MCF 10A (cell line): ENCODE measurements at places on chromosomes 1 and 21.

DNA sequence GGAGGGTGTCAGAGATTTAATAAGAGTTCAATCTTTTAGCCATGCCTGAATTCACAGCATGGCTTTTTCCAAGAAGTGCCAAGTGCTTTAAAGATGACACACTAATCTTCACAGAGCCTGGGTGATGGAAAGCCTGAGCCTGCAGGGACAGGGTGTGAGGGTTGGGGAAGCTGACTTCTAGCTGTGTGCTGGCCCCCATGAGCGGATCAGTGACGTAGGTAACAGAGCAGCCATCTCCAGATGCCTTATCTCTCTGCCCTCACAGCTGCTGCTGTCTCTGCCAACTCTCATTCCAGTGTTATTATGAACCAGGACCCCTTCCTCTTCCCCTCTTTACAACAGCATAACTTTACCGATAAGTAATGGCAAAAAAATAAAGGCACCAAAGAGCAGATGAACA lies 30.6 kb downstream of the FAM78B start:
- no peak for DNase-seq

DNA sequence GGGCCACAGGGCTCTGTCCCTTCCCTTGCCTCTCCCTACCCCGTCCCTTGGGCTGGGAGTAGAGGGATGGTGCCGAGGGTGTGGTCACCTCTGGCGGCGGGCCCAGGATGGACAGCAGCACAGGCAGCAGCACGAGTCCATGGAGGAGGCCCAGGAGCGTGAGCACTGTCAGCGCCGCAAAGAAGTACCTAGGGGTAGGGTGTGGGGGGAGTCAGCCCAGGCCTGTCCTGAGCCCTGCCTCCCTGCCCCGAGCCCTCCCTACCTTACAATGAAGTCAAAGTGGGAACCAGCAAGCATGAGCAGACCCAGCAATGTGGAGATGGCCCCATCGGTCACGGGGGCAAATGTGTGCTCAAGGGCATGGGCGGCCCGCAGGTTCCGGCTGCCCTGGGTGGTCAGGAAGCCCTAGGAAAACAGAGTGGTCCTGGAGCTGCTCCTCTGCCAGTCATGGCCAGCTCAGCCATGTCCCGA lies 14.7 kb downstream of the BTBD19 start:
- DNase-seq = no peak

DNA sequence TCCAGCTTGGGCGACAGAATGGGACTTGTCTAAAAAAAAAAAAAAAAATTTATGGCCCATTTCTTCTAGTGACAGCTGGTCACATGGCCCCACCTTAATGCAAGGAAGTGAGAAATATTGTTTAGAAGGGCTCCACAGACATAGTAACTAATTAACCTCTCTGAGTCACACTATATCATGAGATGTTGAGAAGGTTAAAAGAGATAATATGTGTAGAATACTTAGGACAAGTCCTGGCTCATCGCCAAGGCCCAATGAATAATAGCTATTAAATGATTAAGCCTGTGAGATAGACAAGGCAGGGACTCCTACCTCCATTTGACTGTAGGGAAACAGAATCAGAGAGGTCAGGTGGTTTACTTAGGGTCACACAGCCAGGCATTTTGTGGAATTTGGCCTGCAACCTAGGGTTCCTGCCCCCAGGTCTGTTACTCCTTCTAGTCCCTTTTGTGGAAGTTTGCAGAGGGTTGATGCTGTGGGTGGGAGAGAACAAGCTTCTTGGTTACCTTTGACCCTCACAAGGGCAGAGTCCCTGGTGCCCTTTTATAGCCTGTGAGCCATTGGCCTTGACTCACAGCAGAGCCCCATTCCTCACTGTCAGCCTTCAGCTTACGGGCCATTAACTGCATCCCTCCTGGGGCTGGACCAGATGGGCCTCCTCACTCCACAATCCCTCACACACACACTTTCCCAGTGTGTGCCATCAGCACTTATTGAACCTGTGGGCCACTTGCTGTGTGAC lies 48.5 kb downstream of the OPRD1 start:
- peak; percentile 28 for DNase-seq

DNA sequence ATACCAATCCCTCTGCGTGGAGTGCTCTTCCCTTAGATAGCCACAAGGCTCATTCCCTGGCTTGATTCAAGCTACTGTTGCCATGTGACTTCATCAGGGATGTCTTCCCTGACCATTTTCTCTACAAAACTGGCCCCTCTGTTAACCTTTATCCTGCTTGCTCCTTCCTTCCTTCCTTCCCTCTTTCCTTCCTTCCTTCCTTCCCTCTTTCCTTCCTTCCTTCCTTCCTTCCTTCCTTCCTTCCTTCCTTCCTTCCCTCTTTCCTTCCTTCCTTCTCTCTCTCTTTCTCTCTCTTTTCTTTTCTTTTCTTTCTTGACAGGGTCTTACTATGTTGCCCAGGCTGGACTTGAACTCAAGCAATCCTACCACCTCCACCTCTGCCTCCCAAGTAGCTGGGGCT lies 6.2 kb upstream of the RYR2 start:
- no peak for DNase-seq

DNA sequence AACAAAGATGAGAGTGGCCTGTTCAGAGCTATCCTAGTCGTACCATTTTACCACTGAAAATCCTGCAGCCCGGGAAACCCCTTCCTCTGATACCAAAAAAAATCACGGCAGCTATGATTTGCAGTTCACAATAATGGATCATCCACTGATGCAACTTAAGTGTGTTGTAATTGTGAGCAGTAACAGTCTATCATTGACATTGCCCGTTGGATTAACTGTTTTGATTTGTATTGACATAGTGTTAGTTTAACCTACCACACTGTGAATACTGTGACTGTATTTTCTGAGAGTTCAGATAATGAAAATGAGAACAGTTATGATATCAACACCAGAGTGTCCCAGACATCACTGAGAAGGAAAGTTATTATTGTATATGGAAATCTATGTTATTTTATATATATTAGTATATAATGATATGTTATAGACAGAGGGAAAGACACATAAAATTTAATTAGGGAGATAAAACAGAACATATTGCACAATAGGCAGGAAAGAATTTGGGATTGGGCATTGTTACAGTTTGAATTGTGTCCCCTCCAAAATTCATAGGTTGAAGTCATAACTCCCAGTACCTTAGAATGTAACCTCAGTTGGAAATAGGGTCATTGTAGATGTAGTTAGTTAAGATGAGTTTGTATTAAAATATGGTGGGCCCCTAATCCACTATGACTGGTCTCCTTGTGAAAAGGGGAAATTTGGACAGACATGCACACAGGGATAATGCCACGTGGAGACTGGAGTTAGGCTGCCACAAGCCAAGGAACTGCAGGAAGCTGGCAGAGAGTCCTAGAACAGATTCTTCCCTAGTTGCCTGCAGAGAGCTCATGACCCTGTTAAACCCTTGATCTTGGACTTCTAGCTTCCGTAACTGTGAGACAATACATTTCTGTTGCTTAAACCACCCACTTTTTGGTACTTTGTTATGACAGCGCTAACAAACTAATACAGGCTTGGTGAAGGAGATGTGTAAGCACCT lies 54.4 kb downstream of the TLCD4 start:
- no peak for DNase-seq

- no peak for DNase-seq
Observed at GRCh38 chr1:205590457-205590768, 41.4 kb downstream of the ELK4 start.

DNA sequence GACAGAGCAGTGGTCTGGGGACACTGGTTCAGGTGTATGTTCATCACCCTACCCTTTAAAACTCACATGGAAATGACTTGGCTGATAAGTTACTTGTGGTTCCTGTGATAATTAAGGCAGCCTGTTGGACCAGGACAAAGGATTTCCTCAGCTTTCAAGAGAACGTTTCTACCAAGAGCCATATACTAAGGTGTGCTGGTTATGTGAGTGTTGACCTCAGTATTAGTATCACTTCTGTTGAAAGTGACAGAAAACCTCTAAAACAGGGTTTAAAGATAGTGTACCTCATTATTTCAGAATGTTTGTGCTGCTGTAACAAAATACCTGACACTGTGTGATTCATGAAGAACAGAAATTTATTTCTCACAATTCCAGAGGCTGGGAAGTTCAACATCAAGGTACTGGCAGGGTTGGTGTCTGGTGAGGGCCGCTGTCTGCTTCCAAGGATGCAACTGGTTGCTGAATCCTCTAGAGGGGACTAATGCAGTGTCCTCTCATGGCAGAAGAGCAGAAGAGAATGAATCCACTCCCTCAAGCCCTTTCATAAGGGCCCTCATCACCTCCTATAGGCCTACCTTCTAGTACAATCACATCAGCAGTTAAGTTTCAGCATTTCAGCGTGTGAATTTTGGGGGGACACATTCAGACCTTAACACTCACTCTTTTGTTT lies 54.9 kb downstream of the UCK2 start:
- no peak for DNase-seq

GRCh38 chr1:64663668-64664067 lies 81.2 kb upstream of the RAVER2 start:
- peak; percentile 14 for DNase-seq

GRCh38 chr1:63411066-63411465 lies 43.6 kb downstream of the ALG6 start:
- DNase-seq = no peak

GRCh38 chr1:240683576-240683975 lies 71.6 kb upstream of the GREM2 start:
- no peak for DNase-seq

DNA sequence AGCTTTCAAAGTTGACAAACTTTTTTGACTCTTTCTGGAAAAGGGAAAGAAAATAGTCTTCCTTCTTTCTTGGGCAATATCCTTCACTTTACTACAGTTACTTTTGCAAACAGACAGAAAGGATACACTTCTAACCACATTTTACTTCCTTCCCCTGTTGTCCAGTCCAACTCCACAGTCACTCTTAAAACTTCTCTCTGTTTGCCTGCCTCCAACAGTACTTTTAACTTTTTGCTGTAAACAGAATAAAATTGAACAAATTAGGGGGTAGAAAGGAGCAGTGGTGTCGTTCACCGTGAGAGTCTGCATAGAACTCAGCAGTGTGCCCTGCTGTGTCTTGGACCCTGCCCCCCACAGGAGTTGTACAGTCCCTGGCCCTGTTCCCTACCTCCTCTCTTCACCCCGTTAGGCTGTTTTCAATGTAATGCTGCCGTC lies 160.8 kb upstream of the SGIP1 start:
- no peak for DNase-seq
